ENCODE measurements at places on chromosomes 12 and 14.

DNA sequence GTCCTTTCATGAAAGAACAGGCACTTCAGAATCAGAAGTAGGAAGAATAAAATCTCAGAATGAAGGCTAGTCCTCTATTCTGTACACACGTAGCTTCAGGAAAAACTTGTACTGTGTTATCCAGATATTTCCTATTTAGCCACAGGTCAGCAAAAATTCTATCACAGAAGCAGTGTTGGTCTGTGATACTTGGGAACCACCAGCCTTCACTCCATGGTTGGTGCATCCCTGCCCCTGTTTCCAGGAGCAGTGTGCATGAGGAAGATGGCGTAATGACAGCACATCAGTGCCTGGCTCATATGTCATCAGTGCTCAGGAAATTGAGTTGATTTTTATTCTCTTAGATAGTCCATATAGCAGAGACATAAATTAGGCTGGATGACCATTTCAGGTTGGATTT is 87.7 kb downstream of the SAMD4A start:
- DNase-seq, result no peak

DNA sequence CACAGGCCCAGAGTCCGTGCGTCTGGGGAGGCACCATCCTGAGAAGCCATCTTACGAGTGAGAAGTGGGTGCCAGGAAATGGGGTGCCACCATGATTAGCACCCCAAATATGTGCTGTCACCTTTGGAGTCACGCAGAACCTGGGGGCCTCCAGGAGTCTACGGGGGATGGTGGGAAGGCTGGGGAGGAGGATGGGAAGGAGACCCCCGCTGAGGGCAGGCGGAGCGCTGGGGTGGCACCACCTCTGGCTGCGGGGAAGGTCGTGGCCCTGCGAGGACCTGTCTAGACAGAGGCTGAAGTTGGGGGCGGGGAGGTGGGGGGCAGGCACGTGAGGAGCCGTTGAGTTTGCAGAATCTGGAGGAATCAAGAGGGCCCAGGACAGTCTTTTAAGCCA is 42.6 kb upstream of the FBRSL1 start:
- DNase-seq, result no peak

GRCh38 chr14:44113769-44114730 is 393.0 kb downstream of the FSCB start:
- DNase-seq, result no peak

GRCh38 chr12:95989504-95990123 is 6.5 kb downstream of the HAL start:
- no peak for DNase-seq

GRCh38 chr14:105488781-105489541 is 2.1 kb upstream of the TEDC1 start:
- DNase-seq, result no peak

- DNase-seq, result no peak
Measured at GRCh38 chr12:123102366-123102765, 48.5 kb downstream of the PITPNM2 start.

All from stimulated activated CD4-positive, alpha-beta T cell treated with anti-CD3 and anti-CD28 coated beads, TNF-alpha, amount 100 ng/mL, for 24 hours (primary cell).